ENCODE measurements at places on chromosomes 2 and 18.

GRCh38 chr18:76502551-76502950, 7.5 kb upstream of the ZNF516 start:
- no peak for DNase-seq

DNA sequence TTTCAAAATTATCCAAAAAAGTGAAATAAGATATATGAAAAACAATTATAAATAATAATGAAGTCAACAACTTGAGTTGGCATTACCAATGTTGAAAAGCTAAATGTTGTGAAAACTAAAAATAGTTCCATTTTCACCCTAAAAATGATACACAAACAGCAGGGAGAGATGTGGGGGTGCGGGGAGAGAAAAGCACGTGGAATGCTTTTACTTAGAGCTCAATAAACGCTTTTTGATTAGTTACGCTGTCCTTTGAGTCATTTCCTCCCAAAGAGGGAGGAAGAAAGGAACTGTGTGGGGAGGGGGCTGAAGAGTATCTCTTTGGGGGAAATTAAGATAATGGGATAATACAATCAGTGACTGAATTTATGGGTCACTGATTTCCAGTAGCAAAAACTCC, 29.2 kb downstream of the ZNF521 start:
- DNase-seq = no peak

DNA sequence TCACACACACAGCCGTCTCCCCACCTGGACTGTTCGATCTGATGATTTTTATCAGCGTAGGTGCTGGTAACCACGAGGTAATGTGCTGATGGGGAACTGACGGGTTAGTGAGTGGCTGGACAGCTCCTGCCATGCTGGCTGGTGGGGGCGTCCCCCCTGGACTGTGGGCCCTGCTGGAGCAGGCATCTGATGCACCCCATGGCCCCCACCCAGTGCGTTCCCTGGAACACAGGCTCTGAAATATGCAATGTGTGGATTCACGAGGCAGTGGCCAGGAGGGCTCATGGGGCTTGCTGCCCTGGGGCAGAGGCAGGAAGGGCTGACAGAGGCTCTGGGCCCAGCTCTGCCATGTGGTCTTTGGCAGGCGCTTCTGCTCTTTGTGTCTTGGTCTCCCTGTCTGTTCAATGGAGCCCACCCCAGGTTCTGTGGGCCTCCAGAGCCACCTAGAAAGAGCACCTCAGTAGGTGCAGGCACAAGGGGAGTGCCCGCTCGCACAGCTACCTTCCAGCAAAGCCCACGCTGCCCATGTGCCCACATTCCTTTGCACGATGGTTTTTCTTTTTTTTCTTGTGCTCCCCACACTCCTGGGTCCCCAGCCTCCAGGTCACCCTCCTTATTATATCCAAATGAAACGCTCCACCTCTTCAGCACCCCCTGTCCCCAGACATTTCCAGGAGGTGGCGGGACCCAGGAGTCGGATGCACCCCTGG, 10.3 kb upstream of the PXDN start:
- no peak for DNase-seq

- no peak for DNase-seq
These were observed 11.4 kb upstream of the KCNJ13 start for GRCh38 chr2:232787806-232788205.

- no peak for DNase-seq
These were observed 91.4 kb downstream of the LDLRAD4 start for GRCh38 chr18:13309748-13310670.

GRCh38 chr18:23596183-23596582, 9.9 kb upstream of the NPC1 start:
- DNase-seq = no peak

- DNase-seq = no peak
These were observed 161.3 kb downstream of the INSIG2 start for GRCh38 chr2:118249531-118249930.

DNA sequence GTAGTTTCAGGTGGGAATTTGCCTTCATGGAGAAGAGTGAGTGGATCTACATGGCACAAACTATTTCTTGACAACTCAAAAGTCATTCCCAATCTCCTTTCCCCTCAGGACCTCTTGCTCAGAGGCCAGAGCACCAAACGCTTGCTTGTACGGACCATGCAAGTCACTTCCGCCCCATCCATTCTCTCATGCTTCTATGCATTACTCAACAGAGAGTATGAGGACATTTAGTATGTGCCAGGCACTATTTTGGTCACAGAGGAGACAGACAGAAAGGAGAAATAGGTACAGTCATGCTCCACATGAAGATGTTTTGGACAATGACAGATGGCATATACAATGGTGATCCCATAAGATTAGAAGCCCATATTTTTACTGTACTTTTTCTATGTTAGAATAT, 117.5 kb downstream of the ACTR3 start:
- no peak for DNase-seq

GRCh38 chr18:35581898-35582641, 530 bp downstream of the GALNT1 start:
- DNase-seq = no peak

DNA sequence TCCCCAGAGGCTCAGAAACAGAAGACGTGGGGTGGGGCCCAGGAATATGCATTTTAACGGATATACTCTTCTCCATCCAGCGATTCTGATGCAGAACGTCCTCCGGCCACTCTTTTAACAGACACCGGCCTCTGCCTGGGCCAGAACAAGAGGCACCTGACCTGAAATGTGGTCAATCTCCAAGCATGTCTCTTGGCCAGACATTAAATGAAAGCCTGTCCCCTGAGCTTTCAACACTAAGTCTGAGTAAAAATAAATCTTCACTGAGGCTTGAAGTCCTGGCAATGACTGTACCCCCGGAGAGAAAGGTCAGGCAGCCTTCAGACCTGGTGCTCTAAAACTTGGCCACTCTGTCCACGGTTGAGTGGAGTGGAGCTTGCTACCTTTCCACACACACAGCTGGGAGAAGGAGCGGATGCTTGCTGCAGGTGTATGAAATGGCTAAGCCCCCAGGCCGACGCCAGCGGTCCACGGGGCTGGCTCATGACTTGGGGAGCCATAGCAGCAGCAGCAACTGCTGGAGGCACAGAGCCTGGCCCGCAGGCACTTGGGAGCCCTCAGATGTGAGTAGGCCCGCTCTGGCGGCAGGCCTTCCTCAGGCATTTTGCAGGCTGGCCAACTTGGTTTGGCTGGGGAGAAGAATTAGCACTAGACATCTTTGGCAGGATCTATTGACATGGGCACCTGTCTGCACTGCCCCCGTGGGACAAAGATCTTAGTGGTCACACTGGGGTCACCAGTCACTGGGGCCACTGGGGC, 79.7 kb downstream of the TMEM17 start:
- DNase-seq = no peak

- DNase-seq = no peak
These were observed at the start of gene HOXD1 for GRCh38 chr2:176187899-176188773. Gene HOXD1, plus strand, starts transcription at chr2:176188668. Its CDS starts 134 bp downstream, at chr2:176188802.

GRCh38 chr18:63161032-63161760, 158.4 kb downstream of the BCL2 start:
- no peak for DNase-seq

Data from hippocampal formation (tissue), 2 donors.